Vagina (tissue), 2 donors: ENCODE measurements at places on chromosomes 6 and 20.

GRCh38 chr6:30820193-30820592 lies 64.1 kb upstream of the DDR1 start:
- no peak for DNase-seq

DNA sequence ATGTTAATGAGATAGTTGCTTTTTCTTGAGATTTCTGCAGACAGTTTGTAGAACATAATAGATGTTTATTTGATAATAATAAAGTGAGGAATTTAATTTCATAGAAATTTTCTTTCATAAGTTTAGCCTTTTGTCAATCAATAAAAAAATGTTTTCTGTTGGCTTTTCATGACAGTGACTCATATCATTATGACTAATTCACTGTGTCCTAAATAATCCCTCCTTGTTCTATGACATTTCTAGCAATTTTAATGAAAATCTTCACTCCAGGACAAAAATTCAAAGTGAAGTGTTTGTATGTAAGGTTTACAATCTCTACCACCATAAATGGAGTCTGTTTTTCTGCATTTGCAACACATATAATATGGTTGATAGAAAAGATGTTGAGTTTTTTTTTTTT lies 109.9 kb downstream of the UTRN start:
- no peak for DNase-seq

GRCh38 chr6:18166312-18167036 lies 11.3 kb downstream of the KDM1B start:
- no peak for DNase-seq

DNA sequence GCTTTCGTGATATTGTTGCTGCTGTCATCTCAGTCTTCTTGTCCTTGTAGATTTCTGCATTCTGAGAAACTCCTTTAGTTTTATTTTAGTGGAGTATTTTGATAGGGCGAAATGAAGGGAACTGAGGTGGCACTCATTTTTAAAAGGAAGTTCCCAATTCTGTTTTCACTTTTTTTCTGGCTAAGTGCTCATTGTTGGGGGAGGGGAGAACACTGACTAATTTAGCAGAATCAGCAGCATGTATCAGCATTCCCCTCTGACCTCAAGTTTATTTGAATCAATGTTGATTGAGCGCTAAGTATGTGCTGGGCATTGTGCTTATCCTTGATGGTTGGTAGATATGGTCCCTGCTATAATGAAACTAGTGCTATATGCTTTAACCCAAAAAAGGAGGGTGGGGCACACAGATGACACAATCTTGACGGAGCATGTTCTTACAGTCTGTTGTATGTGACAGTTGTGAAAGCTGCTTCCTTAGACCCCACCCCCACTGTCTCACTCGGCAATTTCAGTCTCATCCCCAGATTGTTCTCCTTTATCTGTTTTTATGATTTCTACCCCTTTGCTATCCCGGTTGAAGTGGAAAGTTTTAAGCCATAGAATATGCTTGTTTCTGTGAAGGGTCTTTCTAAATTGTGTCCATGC lies 262.4 kb downstream of the SOX4 start:
- no peak for DNase-seq

- DNase-seq: no peak
Observed at GRCh38 chr20:10179574-10180298, 38.9 kb upstream of the SNAP25 start.
